ENCODE measurements at places on chromosomes 6 and 20. TPM values are rescaled to one million over a fixed set of nuclear protein-coding genes. Genes with fewer than 3 reads are reported as not detected.

SCRT2 gene
- total RNA-seq, result not detected

MYH7B gene
- 6.1 TPM for total RNA-seq

CNBD2 gene
- 1.9 TPM for total RNA-seq

SPATS1 gene
- total RNA-seq, result not detected

TCF15 gene
- 4.0 TPM for total RNA-seq

TREML2 gene
- total RNA-seq, result 0.10 TPM

C4A gene
- total RNA-seq, result 32.6 TPM

RUNX2 gene
- 1.7 TPM for total RNA-seq

DNA sequence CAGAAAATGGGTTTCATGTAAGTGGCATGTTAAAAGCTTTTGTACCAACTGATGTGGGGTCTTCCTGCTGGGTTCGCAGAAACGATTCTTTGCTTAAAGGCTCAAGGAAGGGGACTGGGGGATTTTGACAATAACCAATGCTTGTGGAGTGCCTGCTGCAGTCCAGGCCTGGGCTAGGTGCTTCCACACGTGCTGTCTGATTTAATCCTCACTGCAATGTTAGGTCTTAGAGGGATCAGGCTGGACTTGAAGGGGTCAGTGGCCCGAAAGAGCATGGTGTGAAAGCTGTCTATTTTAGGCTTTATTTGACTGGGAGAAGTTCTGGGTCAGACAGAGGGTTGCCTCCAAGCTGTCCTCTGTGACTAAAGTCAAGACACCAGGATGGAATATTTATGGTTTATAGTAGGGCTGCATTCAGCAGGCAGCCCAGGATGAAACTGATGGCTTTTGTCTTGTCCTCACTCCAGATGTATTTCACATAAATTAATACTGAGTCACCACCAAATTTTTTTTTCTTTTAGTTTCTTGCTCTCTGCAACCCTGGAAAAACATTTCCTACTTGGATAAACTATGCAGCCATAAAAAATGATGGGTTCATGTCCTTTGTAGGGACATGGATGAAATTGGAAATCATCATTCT, 219.1 kb downstream of the ZMYND8 start:
- DNase-seq, result no peak

- peak; percentile 56 for DNase-seq
Observed at GRCh38 chr6:105835373-105835772, 250.8 kb upstream of the PRDM1 start.

GRCh38 chr6:157033428-157034140, 256.4 kb downstream of the ARID1B start:
- DNase-seq, result no peak

DNA sequence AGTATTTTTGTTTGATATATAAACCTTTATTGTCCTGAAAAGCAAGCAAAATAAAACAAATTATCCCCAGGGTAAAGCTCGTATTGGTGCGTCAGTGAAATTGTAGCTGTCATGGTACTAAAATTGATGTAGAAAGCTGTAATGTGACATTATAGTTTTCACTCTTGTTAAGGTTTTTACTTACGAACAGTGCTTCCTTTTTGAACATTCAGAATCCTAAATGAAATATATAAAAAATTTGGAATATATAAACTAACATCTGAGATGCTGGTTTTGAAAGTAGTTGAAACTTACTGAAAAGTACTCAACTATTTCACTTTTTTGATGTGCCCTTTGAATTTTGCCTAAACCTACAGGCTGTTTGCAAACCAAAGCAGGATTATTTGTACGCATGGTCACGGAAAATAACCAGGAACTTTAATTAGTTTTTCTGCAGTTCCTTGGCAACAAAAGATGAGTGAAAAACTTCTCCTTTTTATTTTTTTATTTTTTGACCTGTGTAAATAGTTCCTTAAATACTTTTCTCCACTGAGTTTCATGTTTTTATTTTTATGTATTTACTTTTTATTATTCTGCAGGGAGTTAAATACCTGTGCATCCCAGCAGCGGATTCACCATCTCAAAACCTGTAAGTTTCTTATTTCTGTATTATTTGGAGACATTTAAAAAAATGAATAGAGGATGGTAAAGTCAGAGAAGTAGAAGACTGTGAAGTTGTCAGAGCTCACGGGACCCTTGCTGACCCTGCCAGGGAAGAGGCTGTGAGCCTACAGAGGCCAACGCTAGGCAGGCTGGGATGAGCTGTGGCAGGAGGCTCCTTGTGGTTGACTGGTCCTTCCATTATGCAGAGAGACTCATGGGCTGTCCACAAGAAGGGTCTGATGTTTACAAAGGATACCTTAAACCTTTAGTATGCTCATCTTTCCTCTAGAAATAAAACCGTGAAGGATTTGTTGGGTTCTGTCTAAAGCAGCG, 42.5 kb downstream of the DUSP22 start:
- no peak for DNase-seq

DNA sequence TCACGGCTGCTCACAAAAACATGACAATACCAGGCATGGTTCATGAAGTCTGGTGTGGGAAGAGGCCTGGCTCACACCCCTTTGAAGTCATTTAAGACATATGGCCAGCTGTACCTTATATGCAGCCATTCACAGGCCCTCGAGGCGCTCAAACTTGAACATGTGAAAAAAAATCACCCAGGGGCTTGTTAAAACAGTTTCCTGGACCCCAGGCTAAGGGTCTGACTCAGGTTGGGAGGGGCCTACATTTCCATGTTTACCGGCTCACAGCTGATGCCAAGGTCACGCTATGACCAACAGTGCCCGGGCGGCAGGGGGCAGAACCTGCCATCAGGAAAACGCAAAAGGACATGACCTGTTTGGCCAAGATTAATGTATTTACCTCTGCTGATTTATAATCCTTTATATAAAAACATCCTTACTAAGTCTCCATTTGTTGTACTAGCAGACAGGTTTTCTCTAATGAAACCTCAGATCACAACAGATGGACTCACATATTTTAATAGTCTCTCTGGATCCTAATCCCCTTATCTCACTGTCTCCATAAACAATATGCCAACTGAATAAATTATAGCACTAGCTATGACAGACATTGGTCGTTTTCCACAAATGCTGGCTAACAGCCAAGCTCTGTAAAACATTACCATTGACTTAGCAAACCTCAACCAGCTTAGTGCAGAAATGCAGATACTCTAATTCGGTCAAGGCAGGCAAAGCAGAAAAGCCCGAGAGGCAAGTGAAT, 19.9 kb downstream of the EZR start:
- DNase-seq, result peak; percentile 73

DNA sequence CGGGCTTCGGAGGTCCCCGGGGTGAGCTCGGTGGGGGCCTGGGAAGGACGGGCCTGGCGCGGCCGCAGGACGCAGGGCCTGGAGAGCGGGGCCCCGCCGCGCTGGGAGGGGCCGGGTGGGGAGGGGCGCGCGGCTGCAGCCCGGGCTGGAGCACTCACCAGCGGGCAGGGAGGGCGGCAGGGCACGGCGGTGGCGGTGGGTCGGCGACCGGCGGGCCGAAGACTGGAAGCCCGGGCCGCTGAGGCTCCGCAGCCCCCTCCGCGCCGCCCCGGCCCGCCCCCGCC, at the start of gene GATA5:
TSS of gene GATA5 (minus strand) at position 224 of the 284 bp plus-strand sequence. CDS start 474 bp downstream, outside the sequence.
- DNase-seq, result no peak

DNA sequence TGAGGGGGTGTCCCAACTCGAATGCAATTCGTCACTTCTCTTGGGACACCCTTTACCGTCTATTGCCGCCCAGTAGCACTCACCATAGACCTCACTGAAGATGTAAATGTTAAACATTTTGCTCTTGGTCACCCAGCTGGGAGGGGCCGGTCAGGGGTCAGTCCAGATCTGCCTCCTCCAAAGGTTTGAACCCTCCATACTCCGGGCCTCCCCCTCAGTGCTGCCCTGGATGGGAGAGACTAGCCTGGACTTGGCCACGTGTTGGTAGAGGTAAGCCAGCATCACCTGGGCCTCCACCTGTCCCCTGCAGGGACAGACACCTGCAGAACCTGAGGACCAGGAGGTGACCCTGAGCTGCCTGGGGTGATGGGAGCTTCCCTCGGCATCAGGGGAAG, 5.0 kb upstream of the MYT1 start:
- no peak for DNase-seq

GRCh38 chr6:128580224-128581110, 60.1 kb upstream of the PTPRK start:
- DNase-seq, result no peak

DNA sequence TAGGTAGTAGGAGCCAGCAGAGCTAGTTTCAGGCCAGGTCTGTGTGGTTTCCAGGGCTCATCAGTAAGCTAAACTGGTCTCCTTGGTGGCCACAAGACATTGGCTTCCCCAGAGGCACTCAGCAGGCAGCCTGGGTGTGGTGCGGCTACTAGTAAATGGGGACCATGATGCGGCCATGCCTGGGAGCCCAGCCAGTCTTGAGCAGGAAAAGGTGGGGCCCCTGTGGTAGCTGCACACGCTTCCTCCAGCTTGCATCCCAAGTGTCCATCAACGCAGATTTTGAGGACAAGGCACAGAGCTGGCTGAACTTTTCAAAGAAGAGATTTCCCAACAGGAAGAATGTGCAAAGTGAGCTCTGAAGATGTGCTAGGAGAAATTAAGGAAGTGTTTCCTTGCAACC, 107.4 kb upstream of the NAA20 start:
- no peak for DNase-seq

DNA sequence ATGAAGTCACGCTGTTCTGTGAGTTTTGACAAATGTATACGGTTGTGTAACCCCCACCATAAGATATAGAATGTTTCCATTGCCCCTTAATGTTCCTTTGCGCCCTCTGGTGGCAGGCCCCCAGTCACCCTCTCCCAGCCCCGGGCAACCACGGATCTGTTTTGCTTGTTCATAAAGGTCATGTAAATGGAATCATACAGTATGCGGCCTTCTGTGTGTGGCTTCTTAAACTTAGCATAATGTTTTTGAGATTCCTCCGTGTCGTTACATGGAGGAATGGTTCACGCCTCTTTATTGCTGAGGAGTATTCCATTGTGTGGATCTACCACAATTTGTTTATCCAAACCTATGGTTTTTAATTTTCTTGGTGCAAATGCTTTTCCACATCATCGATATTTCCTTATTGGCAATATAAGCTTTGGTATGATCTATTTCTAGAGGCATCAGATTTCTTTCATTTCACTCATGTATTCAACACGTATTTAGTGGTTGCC, 28.4 kb downstream of the LYRM2 start:
- peak; percentile 55 for DNase-seq

- DNase-seq, result no peak
Observed at GRCh38 chr6:74320074-74320473, 624.1 kb downstream of the CD109 start.

DNA sequence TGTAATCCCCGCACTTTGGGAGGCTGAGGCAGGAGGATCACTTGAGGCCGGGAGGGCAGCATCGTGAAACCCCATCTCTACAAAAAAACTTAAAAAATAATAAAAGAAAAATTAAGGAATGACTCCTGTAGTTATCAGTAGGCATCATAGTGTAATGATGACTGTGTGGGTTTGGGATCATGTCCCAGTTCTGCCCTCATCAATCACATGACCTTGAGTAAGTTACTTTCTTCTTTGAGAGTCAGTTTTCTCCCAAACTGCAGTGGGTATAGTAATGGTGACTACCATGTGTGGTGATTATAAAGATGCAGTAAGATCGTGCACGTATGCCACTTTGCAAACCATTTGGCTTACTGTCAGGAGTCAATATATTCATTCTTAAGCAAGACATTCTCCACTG, 89.2 kb downstream of the TXNDC5 start:
- DNase-seq, result no peak

GRCh38 chr6:158772172-158772571, 47.0 kb downstream of the EZR start:
- no peak for DNase-seq

DNA sequence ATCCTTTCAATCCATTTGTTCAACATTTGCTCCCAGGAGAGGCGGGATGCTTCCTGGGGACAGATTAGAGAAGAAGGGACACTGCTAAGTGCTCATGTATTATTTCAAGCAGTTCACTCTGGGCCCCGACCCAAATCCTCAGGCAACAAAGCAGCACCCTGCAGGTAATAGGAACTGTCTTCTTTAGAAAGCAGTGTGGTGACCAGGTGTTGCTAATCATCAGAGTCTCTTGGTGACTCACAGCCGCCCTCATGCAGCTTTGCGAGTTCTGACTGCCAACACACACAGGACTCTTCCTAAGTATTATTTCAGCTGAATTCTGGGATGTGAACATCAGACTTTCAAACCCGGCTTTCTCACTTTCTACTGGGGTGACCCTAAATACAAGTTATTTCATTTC, 356.4 kb downstream of the PRKN start:
- DNase-seq, result no peak

DNA sequence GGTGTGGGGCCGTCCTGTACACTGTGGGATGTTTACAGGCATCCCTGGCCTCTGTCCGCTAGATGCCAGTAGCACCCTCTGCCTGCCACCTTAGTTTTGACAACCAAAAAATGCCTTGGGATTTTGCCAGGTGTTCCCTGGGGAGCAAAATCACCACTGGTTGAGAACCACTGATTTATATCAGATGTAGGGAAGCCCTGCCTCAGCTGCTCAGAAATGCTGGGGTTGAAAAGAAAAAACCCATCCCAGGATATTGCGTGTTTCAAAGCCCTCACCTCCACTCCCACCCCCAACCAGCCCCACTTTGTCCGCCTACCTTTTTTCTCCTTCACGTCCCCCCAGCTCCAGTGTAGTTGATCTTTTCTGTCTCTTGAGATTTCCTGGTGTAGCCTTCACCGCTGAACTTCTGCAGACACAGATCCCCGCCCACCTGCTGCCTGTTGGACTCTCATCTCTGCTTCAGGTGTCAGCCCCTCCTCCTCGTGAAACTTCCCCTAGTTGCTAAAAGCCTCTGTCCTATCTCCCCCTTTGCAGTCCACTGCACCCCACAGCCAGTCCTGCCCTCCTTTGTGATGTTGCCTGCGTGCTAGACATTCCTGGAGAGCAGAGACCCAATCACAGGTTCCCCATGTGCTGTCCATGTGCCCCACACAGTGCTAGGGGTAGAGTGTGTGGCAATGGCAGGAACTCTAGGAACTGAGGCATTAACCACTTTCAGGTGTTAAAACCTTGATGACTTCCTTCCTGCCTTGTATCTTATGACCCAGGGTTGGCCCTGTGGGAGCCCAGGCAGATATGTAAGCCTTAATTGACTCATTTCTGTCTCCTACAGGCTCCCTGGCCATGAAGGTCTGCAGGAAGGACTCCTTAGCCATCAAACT, 98.9 kb downstream of the TBC1D7 start:
- DNase-seq, result no peak

DNA sequence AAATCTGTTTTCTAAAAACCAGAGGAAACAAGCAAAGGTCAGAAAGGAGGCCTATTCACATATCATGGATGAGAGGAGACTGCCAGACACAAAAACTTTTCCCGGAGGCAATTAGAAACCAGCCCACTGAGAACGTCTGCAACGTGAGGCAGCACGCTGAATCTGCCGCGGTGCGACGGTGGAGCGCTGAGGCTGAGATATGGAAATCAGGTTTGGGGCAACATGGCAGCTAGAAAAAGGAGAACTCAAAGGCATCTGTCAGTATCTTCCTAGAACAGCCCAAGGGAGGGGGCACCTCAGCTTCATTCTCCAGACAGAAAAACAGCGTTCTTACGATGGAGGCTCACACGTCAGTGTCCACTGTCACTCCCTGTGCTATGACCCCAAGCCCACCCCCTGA, 5.2 kb downstream of the PRELID3B start:
- DNase-seq, result no peak
